GM12864 (cell line): ENCODE measurements at places on chromosomes 6 and 20.

DNA sequence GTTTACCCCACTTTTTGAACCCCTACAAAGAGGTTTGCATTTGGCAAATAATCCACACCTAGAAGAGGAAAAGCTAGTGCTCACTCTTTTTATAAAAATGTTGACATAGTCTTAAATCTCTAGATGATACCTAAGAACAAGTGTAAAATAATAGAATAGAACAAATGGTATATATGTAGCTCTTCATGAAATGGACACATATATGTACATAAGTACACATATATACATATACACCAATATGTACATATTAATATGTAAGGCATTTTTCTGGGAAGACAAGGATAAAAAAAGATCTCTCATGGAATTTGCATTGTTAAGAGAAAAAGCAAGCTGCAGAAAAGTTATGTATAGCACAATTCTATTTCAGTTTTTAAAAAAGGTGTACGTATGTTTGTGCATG is 27.6 kb upstream of the RIPOR2 start:
- no peak for DNase-seq

GRCh38 chr6:2738373-2738979 is 12.2 kb downstream of the MYLK4 start:
- no peak for DNase-seq

GRCh38 chr20:41608606-41609005 is 9.6 kb downstream of the CHD6 start:
- DNase-seq = no peak

DNA sequence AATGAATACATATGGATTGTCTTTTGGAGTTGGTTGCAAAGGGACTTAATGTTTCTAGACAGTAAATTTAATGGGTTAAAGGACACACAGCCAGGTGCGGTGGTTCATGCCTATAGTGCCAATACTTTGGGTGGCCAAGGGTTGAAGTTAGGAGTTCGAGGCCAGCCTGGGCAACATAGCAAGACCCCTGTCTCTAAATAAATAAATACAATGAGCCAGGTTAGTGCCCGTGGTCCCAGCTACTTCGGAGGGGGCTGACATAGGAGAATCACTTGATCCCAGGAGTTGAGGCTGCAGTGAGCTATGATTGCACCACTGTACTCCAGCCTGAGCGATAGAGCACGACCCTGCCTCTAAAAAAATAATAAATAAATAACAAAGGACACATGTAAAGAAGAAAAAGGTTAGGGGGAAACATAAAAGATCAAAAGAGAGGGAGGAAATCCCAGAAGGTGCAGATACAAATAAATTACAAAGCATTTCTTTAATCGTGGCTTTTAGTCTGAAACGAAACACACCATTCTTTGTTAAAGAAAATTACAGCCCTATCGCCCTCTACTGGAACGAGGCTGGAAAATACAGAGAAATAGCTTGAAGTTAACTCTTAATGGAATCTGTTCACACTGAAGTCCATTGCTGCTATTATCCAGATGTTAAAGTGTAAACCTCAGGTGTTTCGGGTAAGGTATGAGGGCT is 42.6 kb upstream of the SCML4 start:
- DNase-seq = no peak

DNA sequence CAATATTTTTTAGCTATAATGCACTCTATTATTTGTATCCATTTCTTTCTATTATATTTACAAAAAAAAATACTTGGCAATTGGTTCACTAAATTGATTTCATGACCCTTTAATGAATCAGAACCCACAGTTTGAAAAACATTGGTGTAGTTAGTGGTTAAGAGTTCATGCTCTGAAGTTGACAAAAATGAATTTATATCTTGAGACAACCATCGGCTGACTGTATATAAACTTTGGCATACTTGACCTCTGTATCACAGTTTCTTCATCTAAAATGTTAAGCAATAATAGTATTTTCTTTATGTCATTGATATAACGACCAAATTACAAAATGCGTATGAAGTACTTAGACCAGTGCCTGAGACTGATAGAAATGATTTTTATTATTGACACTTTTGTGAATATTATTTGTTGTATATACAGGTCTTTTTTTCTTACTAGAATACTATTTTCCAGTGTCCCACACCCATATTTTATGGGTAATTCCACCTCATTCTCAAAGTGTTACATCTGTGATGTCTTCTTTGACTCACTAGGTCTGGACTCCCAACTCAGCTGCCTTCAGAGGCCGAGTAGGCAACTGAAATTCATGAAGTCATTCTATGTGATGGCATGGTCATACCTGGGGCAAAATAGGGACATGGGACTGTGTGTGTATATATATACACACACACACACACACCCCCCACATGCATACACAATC is 459.2 kb downstream of the RFPL4B start:
- no peak for DNase-seq

GRCh38 chr6:15653581-15653980 is 9.2 kb downstream of the DTNBP1 start:
- no peak for DNase-seq

GRCh38 chr6:105015482-105015881 is 58.6 kb downstream of the LIN28B start:
- no peak for DNase-seq

GRCh38 chr6:131982740-131983259 is 31.6 kb upstream of the CCN2 start:
- DNase-seq = no peak

GRCh38 chr6:125095580-125096301 is 57.8 kb upstream of the TPD52L1 start:
- no peak for DNase-seq

DNA sequence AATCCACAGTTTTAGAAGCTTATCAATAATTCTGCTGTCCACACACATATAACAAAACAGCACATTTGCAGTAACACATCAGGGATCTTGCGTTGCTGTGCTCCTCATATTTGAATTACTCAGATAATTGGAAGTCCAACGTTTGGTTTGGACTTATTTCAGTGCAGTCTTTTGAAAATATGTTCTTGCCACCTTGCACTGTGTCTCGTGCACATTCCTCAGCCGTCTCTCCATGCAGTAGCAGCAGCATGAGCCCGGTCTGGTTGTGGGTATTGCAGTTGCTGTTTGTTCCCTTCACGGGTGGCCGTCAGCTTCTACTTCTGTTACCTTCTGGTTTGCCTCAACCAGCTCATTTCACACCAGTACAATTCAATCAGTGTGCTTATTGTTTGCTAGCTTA is 215.5 kb downstream of the SLC24A3 start:
- no peak for DNase-seq

GRCh38 chr6:117642976-117643375 is 32.3 kb upstream of the NUS1 start:
- DNase-seq = no peak

DNA sequence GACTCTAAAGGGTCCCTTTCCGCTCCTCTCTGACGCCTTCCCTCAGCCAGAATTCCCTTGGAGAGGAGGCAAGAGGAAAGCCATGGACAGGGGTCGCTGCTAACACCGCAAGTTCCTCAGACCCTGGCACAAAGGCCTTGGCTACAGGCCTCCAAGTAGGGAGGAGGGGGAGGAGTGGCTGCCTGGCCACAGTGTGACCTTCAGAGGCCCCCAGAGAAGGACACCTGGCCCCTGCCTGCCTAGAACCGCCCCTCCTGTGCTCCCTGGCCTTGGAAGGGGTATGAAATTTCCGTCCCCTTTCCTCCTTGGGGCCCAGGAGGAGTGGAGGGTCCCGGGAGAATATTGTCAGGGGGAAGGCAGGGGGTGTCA is 2.7 kb downstream of the VEGFA start:
- DNase-seq = no peak

- DNase-seq = no peak
Measured at GRCh38 chr6:148090326-148090725, 252.3 kb upstream of the SASH1 start.

DNA sequence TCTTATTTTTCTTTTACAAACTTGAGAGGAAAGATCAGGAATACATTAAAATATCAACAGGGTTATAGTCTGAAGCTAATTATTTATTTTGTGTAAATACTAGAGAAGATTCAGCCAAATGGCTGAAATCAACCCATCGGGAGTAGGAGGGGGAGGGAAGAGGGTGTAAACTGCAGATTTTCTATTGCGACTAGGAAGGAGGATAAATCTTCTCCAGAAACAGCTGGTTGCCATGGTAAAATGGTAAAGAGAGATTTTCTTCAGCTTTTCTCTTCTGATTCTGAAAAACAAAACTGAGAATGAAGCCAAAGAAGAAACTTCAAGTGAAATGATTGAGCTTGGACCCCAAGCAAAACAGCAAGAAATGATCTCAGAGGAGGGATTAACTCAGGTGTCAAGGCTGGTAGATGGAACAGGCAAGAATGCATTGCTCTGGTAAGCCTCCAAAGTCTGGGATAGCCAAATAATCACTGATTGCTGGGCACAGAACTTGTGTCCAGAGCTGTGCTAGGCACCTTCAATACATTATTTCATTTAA is 193.5 kb upstream of the SPTLC3 start:
- no peak for DNase-seq

GRCh38 chr20:38725148-38725901 is 1.0 kb downstream of the SLC32A1 start:
- DNase-seq = no peak

DNA sequence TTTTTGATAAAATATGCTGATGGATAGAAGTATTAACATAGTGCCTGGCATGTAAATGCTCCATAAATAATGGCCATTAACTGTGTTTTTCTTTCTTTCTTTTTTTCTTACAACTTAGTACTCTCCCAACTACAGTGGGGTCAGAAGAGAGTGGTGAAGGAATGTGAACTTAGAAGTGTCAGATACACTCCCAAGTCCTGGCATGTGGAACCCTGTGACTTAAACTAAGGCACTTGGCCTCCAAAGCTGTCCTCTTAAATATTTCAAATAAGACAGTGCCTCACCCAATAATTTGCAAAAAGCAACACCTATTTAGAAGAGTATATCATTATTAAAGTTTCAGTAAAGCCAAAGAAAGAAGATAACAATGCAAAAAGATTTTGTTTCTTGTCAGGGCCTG is 129.1 kb upstream of the NUP153 start:
- no peak for DNase-seq

GRCh38 chr20:37695684-37696342 is 2.0 kb downstream of the CTNNBL1 start:
- no peak for DNase-seq

DNA sequence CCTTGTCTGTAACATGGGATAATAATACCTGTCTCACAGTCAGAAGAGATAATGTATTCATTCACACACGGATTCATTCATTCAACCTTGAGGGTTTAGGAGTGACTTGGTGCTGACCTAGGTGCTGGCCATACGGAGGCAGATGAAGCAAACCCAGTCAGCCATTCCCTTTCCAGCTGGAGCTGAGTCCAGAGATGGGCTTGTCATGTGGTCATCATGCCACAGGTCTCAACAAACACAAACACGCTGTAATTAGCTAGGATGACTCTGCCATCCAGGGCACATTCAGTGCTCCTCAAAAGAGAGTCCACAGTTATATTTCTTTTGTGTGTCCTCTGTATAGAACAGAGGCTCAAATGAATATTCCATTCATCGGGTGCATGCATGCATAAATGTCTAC is 19.5 kb upstream of the PRELID3B start:
- DNase-seq = no peak

GRCh38 chr20:36998652-36999051 is 47.1 kb upstream of the SAMHD1 start:
- DNase-seq = no peak

- no peak for DNase-seq
Measured at GRCh38 chr20:21705575-21706260, at the start of gene PAX1. PAX1 (plus strand) TSS chr20:21705664; CDS start chr20:21705713, 49 bp downstream.

- DNase-seq = no peak
Measured at GRCh38 chr6:147166360-147166944, 37.8 kb upstream of the STXBP5 start.

DNA sequence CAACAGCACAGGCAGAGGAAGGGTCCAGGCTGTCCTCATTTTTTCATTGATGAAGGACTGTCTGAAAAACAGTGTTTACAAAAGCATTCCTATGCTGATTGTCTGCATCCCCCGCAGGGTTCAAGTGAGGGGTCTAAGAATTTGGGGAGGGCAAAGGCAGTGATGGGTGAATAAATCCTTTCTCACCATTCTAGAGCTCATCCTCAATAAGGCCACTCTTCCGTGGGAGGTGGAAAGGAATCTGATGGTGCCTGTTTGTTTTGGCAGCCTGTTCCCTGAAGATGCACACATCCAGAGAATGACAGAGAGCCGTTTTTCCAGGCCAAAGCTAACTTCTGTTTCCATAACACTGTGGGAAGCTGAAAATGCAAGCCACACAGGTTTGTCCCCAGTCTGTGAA is 164.5 kb downstream of the MOXD1 start:
- no peak for DNase-seq

DNA sequence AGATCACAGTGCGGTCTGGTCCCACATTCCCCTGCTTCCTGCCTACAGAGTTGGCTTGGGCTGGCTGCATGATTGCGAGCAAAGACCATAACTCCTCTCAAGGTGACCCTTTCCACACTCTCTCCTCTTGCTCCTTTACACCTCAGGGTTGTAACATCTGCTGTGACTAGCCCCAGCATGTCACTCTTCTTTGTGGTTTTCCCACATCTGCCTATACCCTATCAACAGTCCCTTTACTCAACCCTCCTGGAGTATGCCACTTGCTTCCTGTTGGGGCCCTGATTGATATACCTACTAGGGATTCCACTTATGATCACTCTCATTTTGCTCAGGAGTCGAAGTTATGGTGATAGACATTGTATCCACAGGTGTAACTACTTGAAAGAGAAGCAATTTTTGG is 58.9 kb upstream of the SGK1 start:
- no peak for DNase-seq

- no peak for DNase-seq
Measured at GRCh38 chr6:71420095-71420692, 131.6 kb downstream of the OGFRL1 start.

- no peak for DNase-seq
Measured at GRCh38 chr6:33755070-33755869, 8.6 kb upstream of the IP6K3 start.

DNA sequence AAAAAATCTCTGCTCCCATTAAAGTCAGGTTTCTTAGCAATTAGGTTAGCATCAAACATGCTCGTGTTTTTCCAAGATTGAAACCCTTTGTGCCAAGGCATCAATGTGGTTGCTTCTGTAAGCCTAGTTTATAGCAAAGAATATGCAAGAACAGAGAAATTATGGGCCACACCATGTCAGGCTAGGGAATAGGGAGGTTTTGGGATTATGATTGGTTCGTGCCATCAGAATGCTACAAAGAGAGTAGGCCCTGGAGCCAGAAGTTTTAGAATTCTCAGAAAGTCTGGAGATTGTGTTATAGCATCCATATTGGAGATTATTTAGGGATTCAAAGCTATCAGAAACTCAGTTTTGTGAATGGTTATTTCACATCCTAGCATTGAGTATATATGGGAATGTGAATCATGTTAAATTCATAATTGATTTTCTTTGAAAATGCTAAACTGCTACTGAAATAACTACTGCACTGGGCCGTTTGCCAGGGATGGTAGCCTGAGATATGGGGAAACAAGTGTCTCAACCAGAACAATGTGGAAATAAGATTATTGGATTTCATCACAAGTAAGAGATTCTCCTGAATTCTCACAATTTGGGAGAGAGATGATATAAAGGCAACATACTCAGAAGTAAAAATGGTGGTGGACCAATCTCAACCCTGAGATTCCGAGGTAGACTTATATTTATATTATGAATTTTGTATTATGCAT is 45.3 kb downstream of the ZNF292 start:
- no peak for DNase-seq
